ENCODE measurements at places on chromosomes 7 and 10.
A peak's percentile ranks its signal among the peaks of the same experiment; 100 is the strongest.

DNA sequence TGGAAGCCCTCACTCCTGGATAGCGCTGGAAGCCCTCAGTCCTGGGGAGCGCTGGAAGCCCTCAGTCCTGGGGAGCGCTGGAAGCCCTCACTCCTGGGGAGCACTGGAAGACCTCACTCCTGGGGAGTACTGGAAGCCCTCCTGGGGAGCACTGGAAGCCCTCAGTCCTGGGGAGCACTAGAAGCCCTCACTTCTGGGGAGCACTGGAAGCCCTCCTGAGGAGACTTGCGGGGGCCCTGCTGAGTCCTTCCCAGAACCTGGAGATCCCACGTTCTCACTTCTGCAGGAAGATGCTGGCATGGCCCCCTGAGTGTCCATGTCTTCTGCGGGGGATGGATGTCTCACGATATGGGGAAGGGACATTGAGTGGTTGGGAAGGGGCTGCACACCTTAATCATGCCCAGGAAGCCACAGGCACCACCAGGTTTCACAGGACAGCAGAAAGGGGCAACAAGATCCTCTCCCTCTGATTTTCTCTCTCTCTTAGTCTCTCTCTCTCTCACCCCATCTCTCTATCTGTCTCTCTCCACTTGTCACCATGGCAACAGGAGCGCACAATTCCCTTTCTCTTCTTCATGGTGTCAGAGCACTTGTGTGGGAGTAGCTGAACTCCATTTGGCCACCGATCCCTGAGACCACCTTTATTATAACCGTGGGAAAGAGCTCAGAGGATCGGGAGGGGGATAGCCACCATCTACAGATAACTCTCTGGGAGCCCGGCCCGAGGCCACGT is 267.0 kb downstream of the TCERG1L start:
- no peak for DNase-seq

DNA sequence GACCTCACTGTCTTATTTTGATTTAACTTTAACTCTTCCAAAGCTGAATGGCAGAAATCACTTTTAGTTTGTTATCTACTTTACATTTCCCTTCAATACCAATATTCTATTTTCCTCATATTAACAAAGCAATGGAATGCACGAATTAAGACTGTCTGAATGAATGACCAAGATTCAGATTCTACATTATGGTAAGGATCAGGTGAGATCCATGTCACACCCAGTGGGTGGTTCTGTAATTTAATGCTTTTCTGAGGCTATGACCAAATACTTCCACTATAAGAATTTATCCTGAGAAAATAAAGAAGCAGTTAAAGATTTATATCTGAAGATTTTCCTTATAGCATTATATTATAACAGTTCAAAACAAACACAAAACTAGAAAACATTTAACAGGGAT is 90.2 kb upstream of the NUPR2 start:
- DNase-seq = no peak

DNA sequence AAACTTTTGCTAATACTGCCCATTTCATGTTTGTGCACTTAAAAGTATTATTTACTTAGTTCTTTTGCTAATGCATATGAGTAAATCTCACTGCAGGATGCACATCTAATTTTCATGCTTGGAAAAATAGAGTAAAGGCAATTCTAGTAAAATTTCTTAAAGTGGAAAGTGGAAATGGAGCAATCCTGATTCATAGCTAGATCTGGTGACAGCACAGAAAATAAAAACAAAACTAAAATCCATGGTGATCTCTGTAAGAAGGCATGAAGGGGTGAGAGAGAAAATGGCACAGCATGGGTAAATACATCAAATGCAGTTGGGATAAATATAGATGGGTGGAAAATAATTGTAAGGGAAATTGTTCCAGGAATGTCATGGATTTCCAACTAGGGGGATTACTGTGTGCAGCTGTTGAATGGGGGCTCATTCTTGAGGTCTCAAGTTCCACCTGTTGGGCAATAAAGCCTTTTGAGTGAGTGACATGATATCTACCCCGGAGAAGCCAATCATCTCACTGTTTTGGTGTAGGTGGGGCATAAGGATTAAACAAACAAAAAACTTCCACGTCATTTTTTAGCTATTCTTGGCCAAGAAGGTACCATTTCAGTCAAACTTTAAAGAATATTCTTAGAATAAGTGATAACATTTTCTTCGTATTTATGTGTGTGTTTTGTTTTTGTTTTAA is 1.7 kb upstream of the MCU start:
- no peak for DNase-seq

DNA sequence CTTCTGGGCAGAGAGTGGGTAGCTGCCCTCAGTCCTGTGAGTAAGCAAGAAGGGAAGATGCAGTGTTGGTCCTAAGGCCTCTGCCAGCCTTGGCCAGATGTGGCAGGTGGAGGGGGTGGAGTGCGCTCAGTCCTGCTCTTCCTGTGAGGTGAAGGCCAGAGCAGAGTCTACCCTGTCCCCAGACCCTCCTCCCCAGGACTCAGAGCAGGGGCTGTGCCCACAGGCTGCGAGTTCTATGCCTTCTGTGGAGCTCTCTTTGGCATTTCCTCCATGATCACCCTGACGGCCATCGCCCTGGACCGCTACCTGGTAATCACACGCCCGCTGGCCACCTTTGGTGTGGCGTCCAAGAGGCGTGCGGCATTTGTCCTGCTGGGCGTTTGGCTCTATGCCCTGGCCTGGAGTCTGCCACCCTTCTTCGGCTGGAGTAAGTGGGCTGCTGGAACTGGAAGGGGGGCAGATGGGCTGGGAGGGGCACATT is 4.0 kb downstream of the OPN4 start:
- no peak for DNase-seq

DNA sequence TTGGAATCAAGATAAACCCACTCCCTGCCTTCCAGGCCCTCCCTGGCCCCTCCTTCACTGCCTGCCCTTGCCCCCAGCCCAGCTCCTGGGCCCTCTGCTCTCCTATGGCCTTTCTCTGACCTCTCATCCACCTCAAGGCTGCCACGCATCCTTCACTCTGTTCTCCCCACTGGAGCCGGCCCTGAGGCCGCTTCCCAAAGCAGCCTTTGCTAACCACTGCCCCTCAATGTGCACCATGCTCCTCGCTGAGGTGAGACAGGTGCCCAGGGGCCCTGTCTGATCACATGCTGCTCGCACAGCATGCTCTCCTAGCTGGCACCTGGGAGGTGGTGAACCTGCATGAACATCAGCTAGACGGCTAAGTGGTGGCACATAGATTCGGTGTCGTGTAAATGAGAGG is 138.5 kb upstream of the RET start:
- no peak for DNase-seq

DNA sequence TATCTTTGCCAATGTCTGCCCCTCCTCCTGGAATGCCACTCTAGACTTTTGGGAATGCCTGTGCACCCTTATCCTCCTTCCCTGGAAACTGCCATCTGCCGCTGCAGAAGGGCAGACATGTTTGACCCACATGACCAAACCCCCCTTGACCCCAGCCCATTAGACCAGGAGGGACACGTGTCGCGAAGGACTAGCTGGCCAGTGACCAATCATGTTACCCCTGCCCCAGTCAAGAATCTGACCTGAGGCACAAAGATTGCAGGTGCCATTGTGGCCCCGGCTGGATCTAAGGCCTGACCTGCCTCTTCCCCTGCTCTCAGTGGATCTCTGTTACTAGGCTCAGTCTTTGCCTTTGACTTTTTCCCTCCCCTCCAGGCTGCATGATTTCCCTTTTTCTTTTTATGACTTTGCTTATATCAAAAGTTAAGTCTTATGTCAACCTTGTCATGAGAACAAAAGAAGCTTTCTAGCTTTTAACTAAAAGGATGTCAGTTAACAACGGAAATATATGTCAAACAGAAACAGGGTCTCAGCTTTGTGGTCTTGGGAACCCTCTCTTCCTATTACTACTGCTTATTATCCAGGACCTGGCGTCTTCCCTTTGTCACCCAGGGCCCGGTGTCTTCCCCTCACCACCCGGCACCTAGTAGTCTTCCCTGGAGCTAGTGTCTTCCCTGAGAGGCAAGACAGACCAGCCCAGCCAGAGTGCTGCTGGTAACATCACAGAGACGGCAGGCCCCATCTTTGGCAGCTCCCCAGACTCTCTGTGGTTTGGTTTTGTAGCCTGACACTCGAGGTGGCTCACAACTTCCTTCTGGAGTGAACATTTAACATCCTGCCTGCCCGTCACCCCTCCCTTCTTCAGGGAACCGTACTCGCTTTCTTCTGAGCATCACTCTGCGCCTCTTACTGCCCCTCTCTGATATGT is 24.4 kb upstream of the PPIF start:
- DNase-seq = peak; percentile 47

DNA sequence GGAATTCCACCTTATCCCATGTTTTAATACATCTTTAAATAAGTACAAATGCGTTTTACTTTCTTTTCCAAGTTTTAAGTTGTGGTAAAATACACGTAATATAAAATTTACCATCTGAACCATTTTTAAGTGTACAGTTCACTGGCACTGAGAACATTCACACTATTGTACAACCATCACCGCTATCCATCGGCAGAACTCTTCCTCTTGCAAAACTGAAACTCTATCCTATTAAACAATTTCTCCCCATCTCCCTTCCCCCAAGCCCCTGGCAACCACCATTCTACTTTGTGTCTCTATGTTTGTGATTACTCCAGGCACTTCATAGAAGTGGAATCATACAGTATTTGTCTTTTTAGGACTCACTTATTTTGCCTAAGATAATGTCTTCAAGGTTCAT is 33.8 kb downstream of the HIP1 start:
- no peak for DNase-seq

GRCh38 chr7:11726794-11727155 is 105.2 kb downstream of the THSD7A start:
- DNase-seq = no peak

DNA sequence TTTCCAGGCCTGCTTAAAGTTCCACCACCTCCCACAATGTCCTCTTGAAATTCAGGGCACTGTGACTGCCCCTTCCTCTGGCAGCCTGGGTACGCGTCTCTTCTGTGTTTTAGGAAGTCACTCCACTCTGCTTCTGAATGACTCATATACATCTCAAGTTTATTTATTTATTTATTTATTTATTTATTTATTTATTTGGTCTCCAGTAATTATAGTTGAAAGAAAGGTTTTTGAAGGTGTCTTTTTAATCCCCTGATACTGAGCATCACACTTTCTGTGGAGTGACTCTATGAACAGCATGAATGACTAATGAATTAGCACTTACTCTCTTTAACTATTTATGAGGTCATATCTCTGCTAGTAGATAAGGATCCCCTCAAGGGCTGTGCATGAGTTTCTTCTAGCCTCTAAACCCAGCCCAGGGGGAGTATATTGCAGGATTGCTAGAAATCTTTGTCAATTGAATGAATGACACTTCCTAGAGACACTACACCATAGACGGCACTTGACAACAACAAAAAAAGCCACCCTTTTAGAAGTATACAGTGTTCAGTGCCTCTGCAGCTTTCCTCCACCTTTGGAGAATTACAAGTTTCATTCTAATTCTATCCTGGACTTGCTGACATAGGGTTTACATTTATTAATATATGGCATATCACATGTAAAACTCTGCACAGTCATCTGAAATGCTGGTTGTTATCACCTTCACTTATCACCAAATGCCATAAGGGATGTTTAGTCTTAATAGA is 2.1 kb downstream of the MACC1 start:
- DNase-seq = no peak

- DNase-seq = no peak
These were observed 24.3 kb downstream of the FBXW4 start for GRCh38 chr10:101670635-101671034.

- DNase-seq = no peak
These were observed 21.2 kb downstream of the IMMP2L start for GRCh38 chr7:111541067-111541466.

GRCh38 chr7:130113887-130114286 is 43.6 kb downstream of the KLHDC10 start:
- DNase-seq = no peak

DNA sequence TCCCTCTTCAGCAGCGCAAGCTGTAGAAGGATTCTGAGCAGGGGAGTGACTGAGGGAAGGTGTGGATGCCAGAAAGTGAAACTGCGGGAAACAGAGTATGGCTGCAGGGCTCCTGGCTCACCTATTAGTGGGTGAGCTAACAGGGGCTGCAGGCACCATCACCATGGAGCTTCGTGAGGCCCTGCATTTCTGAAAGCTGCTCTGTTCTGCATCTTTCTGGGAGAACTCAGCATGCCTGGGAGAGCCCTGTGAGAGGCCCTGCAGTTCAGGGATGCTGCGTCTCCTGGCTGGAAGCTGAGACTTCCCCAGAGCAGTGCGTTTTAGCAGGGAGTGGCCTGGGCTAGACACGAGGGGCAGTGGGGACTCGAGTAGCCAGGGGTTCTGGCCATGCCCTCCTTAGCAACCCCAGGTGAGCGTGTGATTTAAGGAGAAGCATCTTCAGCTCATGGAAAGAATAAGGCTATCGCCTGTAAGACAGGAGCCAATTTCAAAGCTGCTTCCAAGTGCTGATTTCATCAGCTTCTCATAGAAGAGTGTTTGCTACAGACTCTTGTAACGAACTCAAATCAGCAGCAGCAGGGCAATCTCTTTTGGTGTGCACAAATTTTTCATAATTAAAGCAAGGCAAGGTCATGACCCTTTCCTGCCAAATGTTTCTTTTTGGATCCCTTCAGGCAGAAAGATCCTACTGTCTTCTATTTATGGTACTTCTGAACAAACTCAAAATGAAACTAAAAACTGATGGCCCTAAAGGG is 293.6 kb upstream of the ZNF32 start:
- no peak for DNase-seq

GRCh38 chr7:141220263-141220880 is 146.5 kb downstream of the TMEM178B start:
- peak; percentile 21 for DNase-seq

DNA sequence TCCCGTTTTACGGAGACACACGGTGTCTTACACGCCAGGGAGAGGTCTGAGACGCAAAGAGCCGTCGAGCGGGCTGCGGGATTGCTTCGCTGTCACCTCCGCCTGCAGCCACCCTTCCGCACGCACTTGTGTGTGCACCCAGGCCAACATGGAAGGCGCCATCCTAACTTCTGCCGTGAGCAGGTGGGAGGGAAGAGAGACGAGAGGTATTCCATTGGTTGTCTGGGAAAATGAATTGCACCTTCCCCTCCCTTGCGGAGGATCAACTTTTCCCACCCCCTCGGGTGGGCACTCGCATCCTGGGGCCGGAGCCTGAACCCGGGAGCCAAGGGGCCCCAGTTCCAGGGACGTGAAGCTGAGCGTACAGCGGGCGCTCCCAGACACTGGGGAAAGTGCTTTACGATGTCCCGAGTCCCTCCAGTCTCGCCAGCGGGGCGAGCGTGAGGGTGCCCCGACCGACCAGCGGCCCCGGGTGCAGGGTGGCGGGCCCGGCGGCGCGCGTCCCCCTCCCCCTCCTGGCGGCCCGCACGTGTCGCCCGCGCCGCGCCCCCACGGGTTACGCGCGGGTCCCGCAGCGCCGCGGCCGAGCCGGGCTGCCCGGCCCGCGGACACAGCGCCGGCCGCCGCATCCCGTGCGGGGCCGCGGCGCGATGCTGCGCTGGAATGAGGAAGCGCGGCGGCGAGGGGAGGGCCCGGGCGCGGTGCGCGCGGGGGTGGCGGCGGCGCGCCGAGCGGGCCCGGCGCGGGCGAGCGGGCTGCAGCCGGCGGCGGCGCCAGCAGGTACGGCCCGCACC is 984 bp upstream of the IKZF1 start:
- no peak for DNase-seq

GRCh38 chr7:30168835-30169573 is 34.2 kb downstream of the MTURN start:
- DNase-seq = peak; percentile 80
